WTC11 (cell line): ENCODE measurements at places on chromosomes 2 and 18.

DNA sequence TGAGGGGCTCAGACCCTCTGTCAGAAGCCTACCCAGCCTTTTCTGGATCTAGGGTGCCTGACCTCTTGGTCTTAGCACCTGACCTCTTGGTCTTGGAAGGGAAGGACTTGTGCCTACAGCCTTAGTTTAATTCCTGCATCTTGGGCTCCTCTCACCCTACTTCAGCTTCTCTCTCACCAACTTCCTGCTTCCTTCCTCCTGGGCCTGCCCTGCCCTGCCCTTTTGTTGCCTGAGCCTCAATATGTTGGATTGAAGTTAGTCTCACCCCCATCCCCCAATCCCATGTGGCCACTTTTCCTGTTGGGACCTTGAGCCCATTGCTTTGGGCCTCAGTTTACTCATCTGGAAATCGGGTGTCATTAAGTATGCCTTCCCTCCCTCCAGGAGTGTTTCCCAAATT is 206.2 kb upstream of the SKOR2 start:
- no peak for DNase-seq

GRCh38 chr2:165699946-165700345 is 94.1 kb downstream of the GALNT3 start:
- DNase-seq, result no peak

DNA sequence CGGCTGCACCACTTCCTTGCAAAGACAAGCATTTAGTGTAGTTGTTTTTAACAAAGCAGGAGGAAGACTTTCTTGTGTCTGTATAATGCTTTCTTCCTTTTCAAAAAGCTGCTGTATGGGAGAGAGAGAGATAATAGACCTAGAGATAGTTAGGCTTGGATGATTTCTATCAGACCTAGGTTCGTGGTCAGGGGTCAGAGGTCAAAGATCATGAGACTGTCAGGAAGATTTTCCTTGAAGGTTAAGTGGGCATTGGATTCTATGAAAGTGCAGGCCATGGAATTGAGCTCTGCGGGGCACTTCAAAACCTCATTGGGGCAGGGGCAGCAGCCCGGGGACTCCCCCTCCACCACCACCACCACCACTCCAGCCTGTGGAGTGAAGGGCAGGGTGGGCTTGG is 164.6 kb downstream of the CTIF start:
- no peak for DNase-seq

DNA sequence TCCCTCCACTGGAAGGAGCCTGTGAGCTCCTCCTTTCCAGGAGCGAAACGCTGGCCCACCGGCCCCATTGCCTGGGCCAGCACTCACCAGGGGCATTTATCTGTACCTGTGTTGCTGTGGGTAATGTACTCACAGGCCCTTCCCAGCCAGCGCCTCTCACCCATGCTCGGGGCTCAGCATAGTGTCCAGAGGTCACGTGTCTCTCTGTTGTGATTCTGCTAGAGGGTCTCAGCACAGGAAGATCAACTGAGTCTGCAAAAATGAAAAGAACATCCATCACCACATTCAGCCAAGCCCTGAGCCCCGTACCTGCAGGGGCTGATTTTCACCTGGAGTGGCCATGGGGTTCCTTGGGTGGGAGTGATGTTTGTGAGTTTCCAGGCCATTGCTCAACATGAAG is 103.1 kb upstream of the TPO start:
- no peak for DNase-seq

- no peak for DNase-seq
These were observed 256.0 kb downstream of the C1D start for GRCh38 chr2:67806816-67807215.

DNA sequence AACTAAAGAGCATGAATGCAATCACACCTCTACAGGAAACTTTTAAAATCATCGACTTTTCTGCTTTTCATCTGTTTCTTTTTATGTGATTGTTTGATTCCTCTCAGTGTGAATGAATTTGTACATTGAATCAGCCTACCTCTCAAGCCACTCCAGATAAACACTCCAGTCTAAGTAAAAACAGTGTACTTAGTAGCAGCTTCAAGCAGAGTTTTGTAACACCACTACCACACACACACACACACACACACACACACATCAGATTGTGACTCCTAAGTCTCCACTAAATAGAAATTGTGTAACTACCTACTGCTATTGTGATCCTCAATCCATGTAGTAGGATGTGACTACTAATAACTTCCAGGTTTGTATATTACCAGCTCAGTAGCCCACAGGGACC is 65.3 kb upstream of the EPB41L5 start:
- no peak for DNase-seq

DNA sequence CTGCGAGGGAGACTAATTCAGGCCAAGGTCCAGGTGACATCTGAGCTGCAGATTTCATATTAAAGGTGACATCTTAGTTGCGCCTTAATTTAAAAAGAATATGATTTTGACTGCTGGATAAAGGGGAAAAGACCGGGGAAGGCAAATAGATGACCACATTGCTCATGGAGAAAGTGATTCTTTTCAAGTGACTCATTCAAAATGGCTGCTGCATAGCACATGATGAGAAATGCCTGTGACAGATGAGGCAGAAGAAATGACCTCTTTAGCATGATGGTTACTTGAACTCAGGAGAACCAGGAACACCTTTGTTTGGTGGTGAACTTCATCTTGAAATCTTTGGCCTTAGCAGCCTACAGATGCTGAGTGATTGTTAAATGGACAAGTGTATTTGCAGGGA is 385.8 kb upstream of the TRIB2 start:
- no peak for DNase-seq

DNA sequence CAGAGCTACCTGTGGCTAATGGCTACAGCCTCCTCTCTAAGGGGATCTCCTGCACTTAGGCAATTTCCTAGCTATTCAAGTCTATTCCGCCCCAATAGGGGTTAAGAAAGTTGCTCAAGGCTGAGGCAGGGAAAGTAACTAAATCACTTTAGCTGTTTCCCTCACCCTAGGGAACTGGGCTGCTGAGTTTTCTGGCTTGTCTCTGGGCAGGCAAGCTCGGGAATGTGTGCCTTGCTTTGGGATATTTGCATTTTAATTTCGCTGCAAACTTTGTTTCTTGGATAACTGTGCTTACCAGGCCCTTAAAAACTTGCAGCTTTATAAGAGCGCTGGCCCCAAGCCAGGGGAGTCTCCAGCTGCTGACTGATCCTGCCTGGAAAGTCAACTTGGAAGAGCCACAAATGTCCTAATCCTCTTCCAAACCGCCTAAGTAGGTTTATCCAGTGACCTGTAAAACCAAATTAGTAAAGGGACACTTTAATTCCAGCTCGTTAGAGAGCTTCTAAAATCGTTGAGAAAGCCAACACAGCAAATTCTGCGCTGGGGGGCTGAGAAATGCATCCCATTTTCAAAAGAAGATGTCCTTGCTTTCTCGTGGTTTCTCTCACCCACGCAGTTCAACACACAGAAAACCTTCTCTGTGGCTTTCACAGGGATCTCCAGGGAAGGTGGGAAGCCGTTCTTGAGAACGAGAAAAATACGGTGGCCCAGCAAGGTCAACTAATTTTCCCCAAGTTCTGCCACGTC is 59.5 kb upstream of the SP3 start:
- DNase-seq, result no peak

DNA sequence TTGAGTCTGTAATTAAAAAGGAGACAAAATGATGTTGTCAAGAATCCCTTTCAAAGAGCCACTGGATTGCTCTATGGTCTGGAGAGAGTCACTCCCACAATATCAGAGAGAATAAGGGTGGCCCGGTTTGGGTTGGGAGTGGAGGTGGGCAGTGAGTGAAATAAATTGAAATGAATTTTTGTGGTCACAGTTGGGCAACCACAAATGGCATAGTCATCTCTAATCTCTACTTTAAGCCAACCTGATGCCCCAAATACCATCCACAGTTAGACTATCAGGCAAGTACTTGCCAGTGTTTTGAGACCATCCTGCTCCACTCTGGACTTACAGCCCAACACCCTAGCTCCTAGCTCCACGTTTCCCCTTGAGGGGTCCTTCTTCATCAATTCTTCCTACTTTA is 559.7 kb downstream of the BCL11A start:
- DNase-seq, result no peak

DNA sequence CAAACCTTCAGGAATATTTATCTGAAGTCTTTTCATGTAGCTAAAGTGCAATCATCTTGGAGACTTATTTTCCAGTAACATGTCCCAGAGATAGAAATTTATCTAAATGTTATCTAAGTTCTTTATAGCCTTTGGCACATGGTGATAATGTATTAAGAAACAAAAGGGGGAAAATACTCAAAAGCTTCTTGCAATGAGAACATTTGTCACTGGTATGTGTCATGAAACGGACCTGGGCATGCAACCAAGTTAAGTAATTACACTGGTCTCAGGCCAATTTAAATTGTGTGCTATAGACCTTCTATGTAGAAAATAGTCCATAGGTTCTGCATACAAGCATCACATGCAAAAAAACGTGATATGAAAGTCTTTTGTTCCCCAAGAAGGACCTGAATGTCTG is 136.2 kb downstream of the SLC8A1 start:
- DNase-seq, result no peak

DNA sequence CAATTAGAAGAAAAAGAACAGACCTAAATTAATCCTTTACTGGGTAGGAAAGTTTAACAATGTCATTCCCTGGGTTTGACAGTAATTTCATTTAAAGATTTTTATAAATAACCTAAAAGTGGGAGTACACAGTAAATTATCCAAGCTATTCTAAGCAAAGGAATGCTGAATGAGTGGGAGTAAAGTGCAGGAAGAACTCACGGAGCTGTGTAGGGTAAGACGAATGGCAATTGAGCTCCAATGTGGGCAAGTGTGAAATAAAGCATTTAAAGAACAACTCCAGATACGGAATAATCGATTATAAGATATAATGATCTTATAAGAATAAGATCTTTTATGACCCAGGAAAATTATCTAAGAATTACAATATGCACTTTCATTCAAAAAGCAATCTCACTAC is 93.2 kb downstream of the LRRTM4 start:
- DNase-seq, result no peak

- no peak for DNase-seq
These were observed 43.6 kb downstream of the SRBD1 start for GRCh38 chr2:45567288-45567963.

GRCh38 chr2:202094426-202094986 is 21.5 kb downstream of the KIAA2012 start:
- no peak for DNase-seq

DNA sequence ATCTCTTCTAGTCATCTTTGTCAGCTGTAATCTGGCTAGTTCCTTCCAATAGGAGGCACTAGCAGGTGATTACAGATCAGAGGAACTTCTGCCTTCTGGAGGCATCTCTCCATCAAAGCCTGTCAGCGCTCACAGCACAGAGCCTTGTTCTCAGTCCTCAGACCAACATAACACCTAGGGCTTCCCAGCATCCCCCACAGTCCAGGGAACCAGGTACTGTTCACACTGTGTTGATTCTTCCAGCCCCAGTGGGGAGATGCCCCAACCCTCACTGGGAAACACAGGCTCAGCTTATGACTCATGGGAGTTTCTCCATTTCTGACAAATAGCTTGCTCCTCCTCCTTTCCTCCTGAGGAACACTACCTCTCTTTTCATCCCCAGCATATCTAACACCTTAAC is 601.7 kb downstream of the CBLN2 start:
- DNase-seq, result no peak

- DNase-seq, result no peak
These were observed 53.3 kb downstream of the NEDD4L start for GRCh38 chr18:58097121-58097906.

DNA sequence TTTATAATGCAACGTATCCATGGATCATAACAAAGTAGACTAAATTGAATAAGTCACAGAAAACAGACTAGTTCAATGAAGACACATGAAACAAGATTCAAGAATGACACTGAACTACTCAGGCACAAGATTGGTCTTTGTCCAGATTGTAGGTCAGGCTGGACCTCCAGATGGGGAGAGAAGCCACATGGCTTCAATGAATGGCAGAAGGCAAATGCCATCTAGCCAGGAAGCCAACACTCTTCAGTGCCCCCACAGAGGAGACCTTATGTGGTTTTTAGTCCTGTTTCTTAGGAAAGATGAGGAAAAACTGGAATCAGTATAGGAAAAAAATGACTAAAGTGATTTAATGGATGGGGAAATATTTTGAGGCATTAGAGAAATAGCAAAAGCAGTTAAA is 43.1 kb downstream of the BOD1L2 start:
- DNase-seq, result no peak

GRCh38 chr2:19525313-19525712 is 166.9 kb upstream of the OSR1 start:
- DNase-seq, result no peak

DNA sequence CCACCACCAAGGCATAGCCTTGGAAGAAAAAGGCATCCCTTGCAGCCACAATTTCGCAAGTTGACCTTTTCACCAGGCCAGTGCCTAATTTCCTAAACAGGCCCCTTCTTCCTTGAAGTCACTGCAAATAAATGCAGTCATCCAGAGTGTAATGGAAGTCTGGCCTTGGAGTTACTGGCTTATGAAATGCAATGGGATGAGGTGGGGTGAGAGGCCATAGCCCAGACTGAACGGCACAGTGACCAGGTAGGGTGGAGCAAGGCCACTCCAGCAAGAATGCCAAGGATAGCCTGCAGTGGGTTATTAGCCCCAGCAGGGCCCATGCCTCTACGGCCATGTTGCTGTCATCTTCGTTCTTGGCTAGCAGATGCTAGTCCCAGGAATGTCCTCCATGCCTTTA is 68.4 kb downstream of the BCL11A start:
- DNase-seq, result no peak

DNA sequence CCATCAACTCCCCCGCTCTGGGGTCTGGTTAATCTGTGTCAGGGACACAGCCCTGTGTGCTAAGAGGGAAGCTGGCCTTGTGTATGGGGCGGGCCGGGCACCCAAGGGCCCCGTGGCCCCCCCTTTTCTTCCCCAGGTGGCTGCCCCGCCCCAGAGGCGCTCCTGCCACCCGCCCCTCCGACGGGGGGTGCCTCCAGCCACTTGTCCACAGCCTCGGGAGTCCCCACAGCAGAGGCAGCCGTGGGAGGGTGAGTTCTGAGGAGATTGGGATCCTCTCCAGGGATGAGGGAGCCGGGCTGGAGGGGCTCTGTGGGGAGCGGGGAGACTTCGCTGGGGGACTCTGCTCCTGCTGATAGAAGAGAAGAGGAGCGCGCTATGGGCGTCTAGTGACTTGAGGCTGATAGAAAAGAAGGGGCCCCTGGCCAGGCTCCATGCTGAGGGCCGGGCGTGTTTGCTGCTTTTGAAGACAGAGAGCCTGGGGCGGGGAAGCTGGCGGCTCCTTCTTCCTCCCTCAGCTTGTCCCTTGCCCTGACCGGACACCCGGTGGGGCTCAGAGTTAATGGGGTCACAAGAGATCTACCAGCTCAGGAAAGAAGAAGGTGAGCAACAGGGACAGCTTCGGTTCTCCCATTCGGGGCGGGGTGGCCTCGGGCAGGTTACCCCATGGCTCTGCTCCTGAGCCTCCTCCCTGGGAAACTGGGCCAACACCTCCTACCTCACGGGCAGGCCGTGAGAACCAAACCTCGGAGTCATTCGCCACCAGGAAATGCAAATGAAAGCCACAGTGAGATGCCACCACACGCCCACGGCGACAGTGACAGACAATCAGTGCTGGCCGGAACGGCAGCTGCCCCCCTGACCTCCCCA is 89.4 kb upstream of the TAF1B start:
- DNase-seq, result no peak

GRCh38 chr2:237706257-237706656 is 78.9 kb downstream of the LRRFIP1 start:
- no peak for DNase-seq

- DNase-seq, result no peak
These were observed 234.5 kb downstream of the VAPA start for GRCh38 chr18:10148189-10148929.
